Inflammatory macrophage (primary cell): ENCODE measurements at places on chromosomes 12 and 14.
A peak's percentile ranks its signal among the peaks of the same experiment; 100 is the strongest.

GRCh38 chr12:124630791-124631313, 63.4 kb upstream of the NCOR2 start:
- DNase-seq = no peak

GRCh38 chr12:2163177-2163941, 110.6 kb downstream of the CACNA1C start:
- DNase-seq = no peak

DNA sequence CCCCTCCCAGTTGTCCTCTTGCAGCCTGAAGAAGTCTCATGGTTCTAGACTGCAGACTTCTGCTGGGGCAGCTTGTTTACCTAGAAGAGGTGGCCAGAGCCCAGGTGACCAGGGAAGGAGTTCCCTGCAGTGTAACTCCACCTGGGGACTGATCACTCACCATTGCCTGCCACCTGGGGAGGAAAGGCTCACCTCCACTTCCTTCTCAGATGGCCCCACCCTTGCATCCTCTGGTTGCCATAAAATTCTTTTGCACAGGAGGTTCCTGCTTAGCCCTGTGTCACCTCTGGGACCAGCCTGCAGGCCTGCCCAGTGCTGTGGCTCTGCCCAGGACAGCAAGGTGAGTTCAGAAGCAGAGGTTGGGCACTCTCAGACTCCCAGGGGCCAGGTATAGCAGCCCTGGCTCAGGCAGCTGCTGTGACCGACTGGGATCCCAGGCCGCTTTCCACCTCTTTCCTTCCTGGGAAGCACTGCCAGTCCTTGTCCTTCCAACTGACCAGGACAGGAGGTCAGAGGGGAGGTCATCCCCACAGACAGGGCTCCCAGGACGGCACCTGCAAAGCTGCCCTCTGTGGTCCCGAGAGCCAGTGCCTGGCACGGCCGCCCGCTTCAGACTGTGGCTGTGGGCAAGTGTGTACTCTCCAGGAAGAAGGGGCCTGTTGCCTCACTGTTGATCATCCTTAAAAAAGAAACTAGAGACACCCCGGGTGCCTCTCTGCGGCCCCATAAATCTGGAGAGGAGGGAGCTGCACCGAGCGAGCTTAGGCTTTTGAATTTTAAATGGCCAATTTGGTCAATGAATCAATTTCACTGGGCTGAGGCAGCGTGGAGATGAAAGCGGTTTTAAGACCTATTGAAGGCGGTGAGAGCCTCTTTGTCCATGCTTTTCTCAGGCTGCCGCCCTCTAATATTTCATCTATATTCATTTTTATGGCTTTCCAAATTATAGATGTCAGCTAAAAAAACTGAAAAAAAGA, 79.5 kb upstream of the C14orf180 start:
- DNase-seq = no peak

GRCh38 chr14:102930753-102931579, 8.5 kb downstream of the AMN start:
- no peak for DNase-seq

GRCh38 chr14:77906446-77906845, 106.5 kb downstream of the ADCK1 start:
- DNase-seq = no peak

DNA sequence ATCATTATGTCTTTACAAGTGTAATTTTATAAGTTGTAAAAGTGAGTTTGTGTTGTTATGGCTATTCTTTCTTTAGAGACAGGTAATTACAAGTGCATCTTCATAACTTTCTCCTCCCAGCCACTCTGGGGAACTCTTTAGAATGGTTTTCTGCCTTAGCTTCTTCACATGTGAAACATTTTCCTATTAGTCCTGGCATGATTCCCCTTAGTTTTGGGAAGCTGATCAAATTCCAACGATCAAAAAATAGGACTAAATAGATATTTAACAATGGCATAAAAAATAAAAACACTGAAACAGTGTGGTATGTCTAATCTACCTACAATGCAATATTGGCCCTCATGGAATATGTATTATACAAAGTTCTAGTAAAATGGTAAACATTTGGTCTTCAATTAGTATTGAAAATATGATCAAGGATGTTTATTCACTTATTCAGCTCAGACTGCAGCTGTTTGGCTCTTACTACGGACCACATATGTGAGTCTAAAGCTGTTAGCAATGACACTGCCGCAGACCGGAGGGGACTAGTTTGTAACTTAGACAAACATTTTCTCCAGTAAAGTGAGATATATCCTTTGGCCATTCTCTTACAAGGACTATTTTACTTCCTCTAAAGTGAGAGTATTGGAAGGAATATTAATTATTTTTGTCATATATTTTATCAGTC, 890.8 kb upstream of the USP15 start:
- no peak for DNase-seq

DNA sequence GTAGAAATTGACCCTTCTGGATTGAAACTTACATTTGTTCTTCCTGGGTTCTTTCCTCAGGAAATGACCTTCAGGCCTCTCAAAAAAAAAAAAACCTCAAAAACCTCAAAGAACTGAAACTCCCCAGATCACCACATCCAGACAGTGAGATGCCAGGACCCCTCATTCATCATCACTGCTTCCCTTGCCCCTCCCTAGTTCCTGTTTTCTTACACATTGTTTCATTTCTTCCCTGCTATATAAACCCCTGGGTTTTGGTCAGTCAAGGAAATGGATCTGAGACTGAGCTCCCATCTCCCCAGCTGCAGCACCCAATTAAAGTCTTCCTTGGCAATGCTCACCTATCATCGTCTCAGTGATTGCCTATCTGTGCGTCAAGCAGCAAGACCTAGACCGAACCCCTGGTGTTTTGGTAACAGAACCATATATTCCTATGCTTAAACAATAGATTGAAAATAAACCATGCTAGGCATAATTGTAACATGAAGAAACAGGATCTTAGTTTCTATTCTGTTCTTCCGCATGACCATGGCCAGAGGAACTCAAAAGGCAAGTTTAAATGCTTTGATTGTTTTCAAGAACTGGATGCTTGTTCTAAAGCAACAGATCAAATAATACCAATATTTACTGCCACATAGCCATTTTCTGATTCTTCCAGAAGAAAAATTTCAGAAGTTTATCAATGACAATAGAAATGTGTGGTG, 108.0 kb upstream of the MAX start:
- DNase-seq = peak; percentile 24

DNA sequence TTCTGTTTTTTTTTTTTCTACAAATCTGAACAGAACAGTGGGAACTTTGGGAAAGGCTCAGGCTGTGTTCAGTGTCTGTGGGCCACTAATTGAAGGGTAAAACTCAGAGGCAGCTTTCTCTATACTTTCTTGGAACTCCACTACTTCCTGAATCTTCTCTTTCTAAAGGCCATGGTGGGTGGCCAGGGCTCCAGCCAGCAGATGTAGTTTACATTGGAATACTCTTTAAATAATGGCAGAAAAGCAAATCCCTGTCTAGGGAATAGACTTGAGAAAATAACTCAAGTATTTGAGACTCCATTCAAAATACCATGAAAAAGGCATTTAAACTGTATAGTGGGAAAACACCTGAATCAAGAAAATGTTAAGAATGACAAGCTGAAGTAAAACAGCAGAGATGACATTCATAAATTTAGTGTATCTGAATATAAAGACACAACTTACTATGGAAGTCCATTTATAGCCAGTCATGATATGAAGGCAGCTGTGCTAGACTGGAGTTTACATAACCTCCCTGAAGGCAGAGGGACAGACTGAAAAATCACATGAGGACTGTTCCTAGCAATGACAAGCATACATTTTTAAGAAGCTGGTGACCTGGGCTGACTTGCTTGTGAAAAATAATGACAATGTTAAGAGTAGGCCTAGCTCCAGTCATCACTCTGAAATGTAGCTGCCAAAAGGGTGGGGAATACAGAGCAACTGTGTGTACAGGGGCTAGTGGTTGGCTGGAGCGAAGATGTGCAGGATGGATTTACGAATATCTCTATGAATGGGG, 168.6 kb downstream of the STXBP6 start:
- no peak for DNase-seq

- DNase-seq = no peak
Measured at GRCh38 chr12:31618228-31619025, 27.5 kb upstream of the DENND5B start.

GRCh38 chr14:64296561-64296960, 2.4 kb upstream of the ESR2 start:
- no peak for DNase-seq

- DNase-seq = no peak
Measured at GRCh38 chr12:89669197-89669596, 39.4 kb downstream of the ATP2B1 start.

DNA sequence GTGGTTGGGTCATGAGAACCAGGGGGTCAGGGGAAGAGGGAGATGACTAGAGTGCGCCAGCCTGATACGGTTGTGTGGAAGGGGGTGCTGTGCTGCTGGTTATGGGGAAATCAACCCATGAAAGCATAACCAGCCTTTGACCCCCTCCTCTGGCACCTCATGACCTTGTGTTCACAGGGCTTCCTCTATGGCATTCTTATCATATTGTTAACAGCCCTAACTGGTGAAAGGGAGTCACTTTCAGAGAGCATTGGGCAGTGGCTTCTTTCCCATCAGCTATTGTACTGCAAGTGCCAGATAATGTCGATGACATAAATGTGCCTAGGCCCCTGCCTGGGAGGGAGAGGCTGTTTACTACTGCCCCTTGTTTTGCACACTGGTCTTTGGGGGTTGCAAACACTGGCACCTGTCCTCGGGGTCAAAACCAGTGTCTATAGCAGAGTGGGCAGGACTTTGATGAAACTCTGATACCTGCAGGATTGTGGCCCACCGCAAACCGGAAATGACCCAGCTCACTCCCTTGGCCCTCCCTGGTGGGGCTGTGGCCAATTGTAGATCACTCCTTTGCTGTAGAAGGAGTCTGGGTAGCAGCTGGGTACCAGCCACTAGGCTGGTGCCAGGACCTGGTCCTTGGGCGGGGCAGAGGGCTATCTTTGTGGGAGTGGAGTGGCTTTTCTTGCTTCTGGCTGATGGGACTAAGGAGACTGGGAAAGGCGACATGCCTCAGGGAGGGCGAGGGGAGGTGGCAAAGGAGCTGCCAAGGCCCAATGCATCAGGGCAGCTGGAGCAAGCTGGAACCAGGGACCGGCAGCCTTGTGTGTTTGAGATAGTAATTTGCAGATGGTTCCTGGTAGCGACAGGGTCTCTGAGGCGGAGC, 634 bp upstream of the TMEM63C start:
- DNase-seq = no peak

GRCh38 chr12:65266408-65266807, 12.1 kb upstream of the MSRB3 start:
- no peak for DNase-seq

DNA sequence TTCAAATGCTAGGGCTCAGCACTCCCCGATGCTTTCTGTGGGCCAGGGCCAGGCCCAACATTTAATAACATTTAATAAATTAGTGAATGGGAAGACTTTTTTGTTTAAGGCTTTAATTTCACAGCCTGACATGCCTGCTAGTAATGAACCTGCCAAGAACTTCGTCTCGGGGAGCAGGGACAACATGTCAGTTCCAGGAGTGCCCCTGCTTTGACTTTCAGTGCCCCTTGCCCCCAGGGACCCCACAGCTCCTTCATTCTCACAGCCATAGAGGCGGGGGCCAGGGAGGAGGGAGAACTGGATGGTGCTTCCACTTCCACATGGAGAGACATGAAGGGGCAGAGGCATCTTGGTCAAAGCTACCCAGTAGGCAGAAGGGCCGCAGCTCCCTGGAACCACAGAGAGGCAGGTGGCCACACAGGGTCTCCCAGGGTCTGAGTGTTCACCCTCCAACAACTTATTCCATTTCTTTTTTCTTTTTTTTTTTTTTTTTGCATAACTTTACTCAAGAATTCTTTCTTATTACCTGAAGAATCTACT, 66.0 kb upstream of the DDX11 start:
- DNase-seq = no peak

- no peak for DNase-seq
Measured at GRCh38 chr12:75011120-75011519, 198.5 kb downstream of the KCNC2 start.

DNA sequence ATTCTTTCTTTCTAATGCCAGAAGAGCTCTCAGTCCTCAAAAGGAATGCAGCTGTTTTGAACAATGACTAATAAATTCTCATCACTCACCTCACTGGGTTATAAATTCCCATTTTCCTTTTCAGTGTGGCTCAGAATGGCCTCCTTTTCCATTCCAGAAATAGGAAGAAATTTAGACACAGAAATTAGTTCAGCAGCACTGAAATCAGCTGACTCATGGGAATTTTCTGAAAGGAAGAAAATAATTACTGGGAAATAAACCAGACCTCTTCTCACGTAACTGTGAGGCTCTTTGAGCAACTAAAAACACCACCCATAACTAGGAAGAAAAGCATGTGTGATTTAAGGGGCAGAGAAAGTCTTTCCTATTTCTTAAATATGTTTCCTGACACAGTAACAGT, 23.8 kb downstream of the CD163 start:
- DNase-seq = no peak

DNA sequence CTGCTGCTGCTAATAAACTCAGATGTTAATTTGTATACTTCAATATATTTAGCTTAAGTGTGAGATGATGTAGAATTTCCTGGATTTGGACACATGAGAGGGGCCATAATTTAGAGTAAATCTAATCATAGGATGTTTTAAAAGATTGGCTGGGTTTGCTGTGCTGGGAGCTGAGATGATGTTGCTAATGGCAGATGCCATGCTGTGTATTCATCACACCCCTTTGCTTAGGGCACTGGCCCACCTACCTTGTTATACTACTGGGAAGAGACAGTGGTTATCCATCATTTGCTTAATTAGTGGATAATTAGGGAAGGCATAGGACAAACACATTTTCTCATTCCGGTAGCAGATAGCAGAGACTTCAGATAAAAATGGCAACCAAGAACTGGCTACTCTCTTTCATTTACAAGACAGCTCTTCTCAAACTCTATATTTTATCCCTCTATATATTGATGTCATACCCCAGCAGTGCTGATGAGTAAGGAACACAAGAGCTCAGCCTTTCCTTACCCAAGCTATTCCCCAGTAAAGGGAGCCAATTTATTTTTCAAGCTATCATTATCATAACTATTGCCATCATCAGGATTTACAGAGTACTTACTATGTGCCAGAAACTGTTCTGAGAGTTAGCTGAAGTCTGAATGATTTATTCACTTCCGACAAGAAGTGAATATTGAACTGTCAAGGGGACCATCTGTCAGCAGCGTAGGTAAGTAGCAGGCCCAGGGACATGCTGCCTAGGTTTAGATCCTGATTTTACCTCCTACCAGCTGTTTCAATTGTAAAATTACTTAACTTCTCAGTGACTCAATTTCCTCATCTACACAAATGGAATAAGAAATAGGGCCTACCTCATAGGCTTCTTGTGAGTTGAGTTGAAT, 204.6 kb upstream of the FLRT2 start:
- no peak for DNase-seq

GRCh38 chr12:95099270-95099790, 25.9 kb upstream of the NR2C1 start:
- no peak for DNase-seq
